ENCODE measurements at places on chromosomes 12 and 14. TPM values are rescaled to one million over a fixed set of nuclear protein-coding genes. Genes with fewer than 3 reads are reported as not detected.

Gene KRT74
- not detected for total RNA-seq

- H3K36me3 ChIP-seq = no peaks in the 10 kb centered on the region
- H3K4me1 ChIP-seq = peaks cover 44% of the 10 kb centered on the region
- H3K27ac ChIP-seq = no peak overlapping the region
- H3K4me3 ChIP-seq = peak overlapping the region; percentile 19
- peaks cover 97% of the 10 kb centered on the region for H3K27me3 ChIP-seq
- peak; percentile 86 for DNase-seq
Measured at GRCh38 chr12:49347311-49348193, 864 bp downstream of the DNAJC22 start.

GRCh38 chr14:53952533-53952932, 4.1 kb downstream of the BMP4 start:
- peaks cover 13% of the 10 kb centered on the region for H3K27me3 ChIP-seq
- H3K36me3 ChIP-seq = no peaks in the 10 kb centered on the region
- peaks cover 4% of the 10 kb centered on the region for H3K4me1 ChIP-seq
- H3K4me3 ChIP-seq = peak overlapping the region; percentile 70
- no peak for DNase-seq

Gene HOXC13
- total RNA-seq = not detected

Gene GARIN6
- total RNA-seq = not detected

Gene WNT1
- total RNA-seq = not detected

DNA sequence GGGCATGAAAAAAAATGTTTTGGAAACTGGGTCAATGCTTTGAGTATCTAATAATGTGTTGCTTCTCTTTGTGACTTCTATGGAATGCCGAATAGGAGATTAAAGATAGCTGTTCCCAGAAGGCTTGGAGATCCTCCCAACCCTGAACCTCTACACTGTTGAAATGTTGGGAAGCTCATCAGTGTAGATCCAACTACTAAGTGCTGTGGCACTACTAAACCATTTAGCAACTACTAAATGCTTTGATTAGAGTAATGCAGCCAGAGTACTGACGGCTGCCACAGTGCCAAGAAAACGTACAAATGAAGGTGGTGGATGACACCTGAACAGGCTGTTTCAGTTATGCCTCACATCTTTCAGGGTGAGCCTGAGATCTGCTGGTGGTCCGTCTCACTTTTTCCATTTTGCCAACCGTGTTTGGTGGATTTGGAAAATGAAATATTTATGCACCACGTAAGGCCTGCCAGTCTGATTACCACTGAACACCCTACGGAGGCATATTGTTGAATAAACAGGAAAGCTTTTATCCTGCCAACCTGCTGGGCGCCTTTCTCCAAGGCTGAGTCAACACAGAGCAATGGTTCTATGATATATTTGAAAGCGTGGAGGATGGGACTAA, 938.0 kb upstream of the FLRT2 start:
- H3K36me3 ChIP-seq = no peaks in the 10 kb centered on the region
- H3K4me1 ChIP-seq = no peaks in the 10 kb centered on the region
- no peaks in the 10 kb centered on the region for H3K27me3 ChIP-seq
- no peak for DNase-seq

Gene LPAR5
- total RNA-seq = 2.5 TPM

Gene AGAP2
- 5.4 TPM for total RNA-seq

DNA sequence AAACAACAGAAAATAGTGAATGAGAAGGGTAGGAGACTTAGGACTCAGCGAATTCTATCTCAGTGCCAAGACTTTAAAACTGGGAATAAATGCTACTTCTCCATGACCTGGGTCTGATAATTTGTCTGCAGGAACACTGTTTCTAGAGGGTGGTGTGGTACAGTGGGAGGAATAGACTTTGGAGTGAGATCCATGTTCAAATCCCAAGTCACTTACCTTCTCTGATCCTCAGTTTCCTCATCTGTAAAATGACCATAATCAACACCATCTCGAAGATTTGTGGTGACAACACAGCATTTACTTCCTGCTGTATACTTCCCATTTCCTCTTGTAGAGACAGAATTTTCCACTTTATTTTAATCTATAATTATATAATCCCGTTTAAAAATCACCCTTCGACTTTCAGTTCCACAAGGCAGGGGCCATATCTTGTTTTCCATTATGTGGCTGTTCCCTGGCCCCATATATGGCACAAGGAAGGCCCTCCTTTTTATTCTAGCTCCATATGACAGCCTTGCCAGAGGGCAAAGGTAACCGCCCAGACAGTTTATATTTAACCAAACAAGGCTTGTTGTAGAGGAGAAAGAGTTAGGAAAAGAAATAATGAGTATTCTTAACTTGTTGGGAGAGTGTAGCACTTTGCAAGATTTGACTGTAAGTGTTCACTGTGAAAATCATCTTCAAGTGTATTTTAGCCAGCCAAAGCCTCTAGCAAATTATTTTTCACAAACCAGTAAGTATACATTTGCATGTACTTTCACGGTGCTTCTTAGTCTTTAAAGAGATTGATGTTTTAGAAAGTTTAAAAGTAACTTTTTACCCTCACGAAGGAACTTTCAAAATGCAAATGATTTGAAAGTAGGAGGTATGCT, 243.1 kb downstream of the AKAP6 start:
- H3K4me3 ChIP-seq = no peak overlapping the region
- H3K4me1 ChIP-seq = no peaks in the 10 kb centered on the region
- H3K36me3 ChIP-seq = no peaks in the 10 kb centered on the region

Gene SDR9C7
- not detected for total RNA-seq

DNA sequence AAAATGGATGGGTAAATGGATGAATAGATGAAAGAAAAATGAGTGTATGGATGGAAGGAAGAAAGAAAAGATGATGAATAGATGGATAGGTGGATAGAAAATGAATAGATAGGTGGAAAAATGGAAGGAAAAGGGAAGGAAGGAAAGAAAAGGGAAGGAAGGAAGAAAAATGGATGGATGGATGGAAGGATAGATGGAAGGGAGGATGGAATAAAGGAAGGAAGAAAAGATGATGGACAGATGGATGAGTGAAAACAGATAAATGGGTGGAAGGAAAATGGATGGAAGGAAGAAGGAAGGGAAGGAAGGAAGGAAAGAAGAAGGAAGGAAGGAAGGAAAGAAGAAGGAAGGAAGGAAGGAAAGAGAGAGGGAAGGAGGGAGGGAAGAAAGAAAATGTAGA, 107.4 kb downstream of the DICER1 start:
- DNase-seq = no peak
- H3K27me3 ChIP-seq = no peaks in the 10 kb centered on the region
- H3K36me3 ChIP-seq = no peaks in the 10 kb centered on the region
- H3K4me1 ChIP-seq = no peaks in the 10 kb centered on the region
- no peak overlapping the region for H3K27ac ChIP-seq
- H3K4me3 ChIP-seq = no peak overlapping the region

DNA sequence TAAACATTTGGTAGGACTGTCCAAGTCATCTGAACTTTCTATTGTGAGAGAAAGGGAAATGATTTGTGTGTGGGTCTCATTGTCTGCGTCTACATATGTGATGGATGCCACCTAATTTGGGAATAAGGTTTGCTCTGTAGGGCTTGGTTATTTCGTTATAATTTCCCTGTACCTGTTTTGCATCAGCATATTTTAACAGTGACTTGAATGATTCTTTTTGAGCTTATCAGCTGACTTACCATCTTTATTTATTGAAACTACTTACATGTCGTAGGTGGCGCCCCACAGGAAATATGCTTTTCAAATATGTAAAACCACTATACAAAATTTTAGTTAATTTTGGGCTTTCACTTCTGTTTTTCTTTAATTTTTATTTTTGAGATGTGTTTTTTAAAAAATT, 56.5 kb upstream of the BCAT1 start:
- H3K4me3 ChIP-seq = no peak overlapping the region
- H3K27me3 ChIP-seq = no peaks in the 10 kb centered on the region
- DNase-seq = no peak
- H3K4me1 ChIP-seq = no peaks in the 10 kb centered on the region
- H3K27ac ChIP-seq = no peak overlapping the region

GRCh38 chr12:5442251-5443006, 10.5 kb downstream of the NTF3 start:
- peaks cover 9% of the 10 kb centered on the region for H3K27me3 ChIP-seq
- H3K4me1 ChIP-seq = no peaks in the 10 kb centered on the region
- no peak for DNase-seq
- H3K27ac ChIP-seq = no peak overlapping the region
- H3K36me3 ChIP-seq = no peaks in the 10 kb centered on the region

GRCh38 chr12:53518381-53518780, 11.1 kb upstream of the NPFF start:
- H3K36me3 ChIP-seq = peaks cover 100% of the 10 kb centered on the region
- no peak for DNase-seq
- peaks cover 4% of the 10 kb centered on the region for H3K4me1 ChIP-seq
- no peak overlapping the region for H3K4me3 ChIP-seq

Gene IGF1
- total RNA-seq = 6.0 TPM

GRCh38 chr12:59911516-59911915, 315.7 kb downstream of the SLC16A7 start:
- DNase-seq = no peak
- H3K4me3 ChIP-seq = no peak overlapping the region
- no peaks in the 10 kb centered on the region for H3K27me3 ChIP-seq

DNA sequence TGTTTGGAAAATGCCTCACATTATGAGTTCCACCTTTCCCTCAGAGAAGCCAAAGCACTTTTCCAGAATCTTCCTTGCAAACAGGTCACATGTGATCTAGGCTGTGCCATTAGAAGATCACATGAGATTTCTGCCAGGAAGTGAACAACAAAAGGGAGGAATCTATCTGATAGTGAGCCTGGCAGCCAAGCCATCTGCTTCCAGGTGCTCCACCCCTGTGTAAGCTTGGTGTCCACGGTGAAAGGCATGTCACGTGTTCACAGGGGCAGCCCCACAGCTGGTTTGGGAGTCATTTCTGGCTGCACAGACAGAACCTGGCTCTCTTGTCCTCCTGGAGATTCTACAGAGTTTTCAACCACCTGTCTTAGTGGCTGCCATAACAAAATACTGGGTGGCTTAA, 3.5 kb upstream of the KSR2 start:
- H3K27ac ChIP-seq = no peak overlapping the region
- no peak for DNase-seq
- H3K27me3 ChIP-seq = peaks cover 21% of the 10 kb centered on the region
- H3K4me3 ChIP-seq = no peak overlapping the region
- no peaks in the 10 kb centered on the region for H3K36me3 ChIP-seq

DNA sequence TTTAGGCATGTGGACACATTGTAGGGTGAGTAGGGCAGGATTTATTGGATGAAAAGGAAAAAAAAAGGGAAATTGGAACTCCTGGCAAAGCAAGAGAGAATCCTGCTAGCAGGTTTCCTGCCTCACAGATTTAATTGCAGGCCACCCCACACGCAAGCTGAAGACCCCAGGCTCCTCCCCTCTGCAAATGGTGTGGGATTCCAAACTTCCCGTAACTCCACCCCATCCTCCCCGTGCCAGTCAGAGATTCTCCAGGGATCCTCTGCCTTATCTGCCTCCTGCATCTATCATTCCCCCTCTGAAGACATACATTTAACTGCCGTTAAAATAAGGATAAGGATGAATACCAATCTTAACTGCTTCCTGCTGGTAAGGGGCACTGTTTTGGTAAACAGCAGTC, 249.8 kb upstream of the GARIN2 start:
- H3K27ac ChIP-seq = no peak overlapping the region
- no peak overlapping the region for H3K4me3 ChIP-seq
- DNase-seq = no peak
- no peaks in the 10 kb centered on the region for H3K36me3 ChIP-seq
- no peaks in the 10 kb centered on the region for H3K4me1 ChIP-seq

- H3K36me3 ChIP-seq = no peaks in the 10 kb centered on the region
- H3K4me3 ChIP-seq = no peak overlapping the region
- H3K27me3 ChIP-seq = no peaks in the 10 kb centered on the region
- DNase-seq = no peak
- H3K4me1 ChIP-seq = no peaks in the 10 kb centered on the region
Measured at GRCh38 chr12:102321305-102322082, 123.9 kb upstream of the PMCH start.

GRCh38 chr14:73762375-73762822, 48.2 kb upstream of the PNMA1 start:
- H3K36me3 ChIP-seq = no peaks in the 10 kb centered on the region
- peaks cover 76% of the 10 kb centered on the region for H3K4me1 ChIP-seq
- no peak for DNase-seq

- H3K27ac ChIP-seq = no peak overlapping the region
- H3K4me3 ChIP-seq = no peak overlapping the region
- DNase-seq = no peak
- no peaks in the 10 kb centered on the region for H3K4me1 ChIP-seq
Measured at GRCh38 chr12:76242813-76243550, 105.2 kb downstream of the BBS10 start.

- no peak for DNase-seq
- H3K36me3 ChIP-seq = no peaks in the 10 kb centered on the region
- H3K27ac ChIP-seq = no peak overlapping the region
- H3K4me3 ChIP-seq = no peak overlapping the region
- no peaks in the 10 kb centered on the region for H3K4me1 ChIP-seq
- H3K27me3 ChIP-seq = no peaks in the 10 kb centered on the region
Measured at GRCh38 chr12:39372204-39372925, 70.6 kb downstream of the KIF21A start.

Gene SMIM41
- 6.1 TPM for total RNA-seq

- peaks cover 17% of the 10 kb centered on the region for H3K4me1 ChIP-seq
- no peak overlapping the region for H3K4me3 ChIP-seq
- H3K36me3 ChIP-seq = peaks cover 67% of the 10 kb centered on the region
- no peak overlapping the region for H3K27ac ChIP-seq
Measured at GRCh38 chr12:120220838-120221575, 20.1 kb upstream of the RPLP0 start.

Gene AMN
- total RNA-seq = 19.8 TPM

DNA sequence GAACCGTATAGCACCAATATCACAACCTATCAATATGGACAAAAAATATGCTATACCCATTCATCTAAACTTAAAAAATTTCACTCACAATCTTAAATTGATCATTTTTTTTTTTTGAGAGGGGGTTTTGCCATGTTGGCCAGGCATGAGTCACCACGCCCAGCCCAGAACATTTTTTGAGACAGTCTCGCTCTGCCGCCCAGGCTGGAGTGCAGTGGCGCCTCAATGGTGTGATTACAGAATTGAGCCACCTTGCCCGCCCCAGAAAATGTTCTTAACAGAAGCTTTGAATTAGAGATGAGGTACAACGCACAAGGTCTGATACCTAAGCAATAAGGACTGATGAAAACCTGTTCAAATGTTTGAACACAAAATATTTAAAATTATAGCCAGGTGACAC, 15.8 kb upstream of the ATP5F1B start:
- no peaks in the 10 kb centered on the region for H3K4me1 ChIP-seq
- H3K27ac ChIP-seq = no peak overlapping the region

Gene CGRRF1
- 22.5 TPM for total RNA-seq

GRCh38 chr12:51222461-51222860, 4.6 kb upstream of the POU6F1 start:
- no peak overlapping the region for H3K27ac ChIP-seq
- no peak for DNase-seq
- no peaks in the 10 kb centered on the region for H3K36me3 ChIP-seq
- peak overlapping the region; percentile 4 for H3K4me3 ChIP-seq
- H3K27me3 ChIP-seq = no peaks in the 10 kb centered on the region

- H3K27ac ChIP-seq = no peak overlapping the region
- H3K36me3 ChIP-seq = peaks cover 40% of the 10 kb centered on the region
- no peaks in the 10 kb centered on the region for H3K27me3 ChIP-seq
- no peak overlapping the region for H3K4me3 ChIP-seq
- no peak for DNase-seq
Measured at GRCh38 chr14:102708494-102708893, 68.8 kb upstream of the TRAF3 start.

All from upper lobe of right lung (tissue), 1 donor.